GM03348 (cell line): ENCODE measurements at places on chromosomes 6 and 20.
A peak's percentile ranks its signal among the peaks of the same experiment; 100 is the strongest.

- no peak for DNase-seq
Measured at GRCh38 chr6:16698162-16698533, 63.1 kb downstream of the ATXN1 start.

DNA sequence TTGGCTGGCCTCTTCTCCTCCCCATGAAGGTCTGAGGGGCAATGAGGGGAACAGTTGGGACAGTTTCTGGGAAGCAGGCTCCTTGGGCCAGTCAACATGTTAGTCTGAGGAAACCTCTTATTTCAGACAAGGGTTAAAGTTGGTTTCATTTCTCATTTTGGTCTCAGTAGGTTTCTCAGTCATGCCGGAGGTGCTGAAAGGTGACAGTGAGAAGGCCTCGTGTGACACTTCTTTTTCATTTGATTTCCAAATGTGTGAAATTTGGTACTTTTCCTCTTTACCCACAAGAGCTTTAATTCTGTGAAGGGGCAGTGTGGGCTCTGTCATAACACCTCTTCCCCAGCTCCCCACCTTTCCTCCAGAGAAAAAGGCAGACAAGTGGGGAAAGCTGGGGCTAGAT, 7.5 kb upstream of the GLP1R start:
- no peak for DNase-seq

- DNase-seq, result no peak
Measured at GRCh38 chr20:56257604-56258003, 9.1 kb downstream of the MC3R start.

GRCh38 chr6:148700047-148700715, 46.6 kb upstream of the UST start:
- DNase-seq, result peak; percentile 29

DNA sequence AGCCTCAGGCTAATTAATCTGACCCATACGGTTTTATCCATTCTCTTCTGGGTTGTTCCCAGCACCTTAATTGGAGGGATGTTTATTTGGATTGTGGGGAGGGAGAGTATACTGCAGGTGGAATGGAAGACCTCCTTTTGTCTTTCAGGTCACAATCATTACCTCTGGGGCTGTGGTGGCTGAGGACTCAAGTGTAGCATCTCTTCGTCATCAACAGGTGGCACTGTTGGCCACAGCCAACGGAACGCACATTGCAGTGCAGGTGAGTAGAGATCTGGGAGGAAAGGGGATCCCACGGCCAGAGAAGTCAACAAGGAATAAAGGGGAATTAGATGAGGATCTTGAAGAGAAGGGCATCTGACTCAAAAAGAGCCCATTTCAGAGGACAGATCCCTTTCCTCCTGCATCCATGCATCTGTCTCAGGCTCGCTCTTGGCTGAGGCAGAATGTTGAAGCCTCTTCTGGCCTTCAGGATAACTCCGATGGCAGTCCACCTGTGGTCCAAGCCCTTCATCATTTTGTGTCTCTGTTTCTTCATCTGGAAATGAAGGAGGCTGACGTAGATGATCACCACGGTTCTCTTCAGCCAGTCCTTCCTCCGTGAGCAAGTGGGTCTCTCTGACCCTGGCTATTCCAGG, 3.2 kb upstream of the DEF6 start:
- DNase-seq, result peak; percentile 58

GRCh38 chr20:62367633-62368391, 700 bp upstream of the LAMA5 start:
- DNase-seq, result no peak
